ENCODE measurements at places on chromosomes 3 and 15.

- DNase-seq, result no peak
These were observed 236.6 kb downstream of the SATB1 start for GRCh38 chr3:18188491-18188890.

DNA sequence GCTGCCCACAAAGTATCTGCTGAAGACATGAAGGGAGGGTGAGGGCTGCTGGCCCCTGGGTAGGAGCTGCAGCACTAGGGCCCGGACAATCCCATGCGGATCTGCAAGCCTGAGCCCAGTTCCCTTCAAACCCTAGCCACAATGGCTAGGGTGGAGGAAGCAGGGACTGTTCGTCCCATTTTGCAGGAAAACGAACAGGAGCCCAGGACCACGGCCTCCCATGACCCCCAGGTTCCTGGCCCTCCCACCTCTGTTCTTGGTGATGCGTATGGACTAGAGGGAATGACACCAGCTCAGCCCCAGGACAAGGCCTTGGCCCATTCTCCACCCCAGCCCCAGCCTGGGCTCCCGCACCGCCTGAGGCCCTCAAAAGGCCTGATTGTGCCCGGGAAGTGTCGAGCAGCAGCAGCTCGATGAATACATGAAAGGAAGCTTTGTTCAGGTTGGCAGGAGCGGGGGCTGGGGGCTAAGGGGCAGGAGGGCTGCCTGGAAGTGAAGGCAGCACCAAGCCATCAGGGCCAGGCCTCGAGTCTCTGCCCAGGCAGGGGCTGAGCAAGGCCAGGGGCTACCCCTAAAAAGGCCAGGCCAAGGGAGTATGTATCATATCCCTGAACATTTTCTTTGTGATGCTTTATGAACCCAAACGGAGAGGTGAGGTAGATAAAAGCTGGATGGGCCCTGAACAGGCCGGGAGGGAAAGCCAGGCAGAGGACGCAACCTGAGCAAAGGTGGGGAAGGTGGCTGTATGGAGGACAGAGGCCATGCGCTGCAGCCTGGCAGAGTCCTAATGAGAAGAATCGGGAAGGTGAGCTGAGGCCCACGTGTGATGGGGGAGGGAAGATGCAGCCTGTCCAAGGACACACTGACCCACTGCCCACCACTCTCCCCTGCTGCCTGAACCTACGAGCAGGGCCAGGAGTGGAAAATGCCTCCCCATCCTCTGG is 12.2 kb downstream of the SEMA7A start:
- DNase-seq, result no peak

DNA sequence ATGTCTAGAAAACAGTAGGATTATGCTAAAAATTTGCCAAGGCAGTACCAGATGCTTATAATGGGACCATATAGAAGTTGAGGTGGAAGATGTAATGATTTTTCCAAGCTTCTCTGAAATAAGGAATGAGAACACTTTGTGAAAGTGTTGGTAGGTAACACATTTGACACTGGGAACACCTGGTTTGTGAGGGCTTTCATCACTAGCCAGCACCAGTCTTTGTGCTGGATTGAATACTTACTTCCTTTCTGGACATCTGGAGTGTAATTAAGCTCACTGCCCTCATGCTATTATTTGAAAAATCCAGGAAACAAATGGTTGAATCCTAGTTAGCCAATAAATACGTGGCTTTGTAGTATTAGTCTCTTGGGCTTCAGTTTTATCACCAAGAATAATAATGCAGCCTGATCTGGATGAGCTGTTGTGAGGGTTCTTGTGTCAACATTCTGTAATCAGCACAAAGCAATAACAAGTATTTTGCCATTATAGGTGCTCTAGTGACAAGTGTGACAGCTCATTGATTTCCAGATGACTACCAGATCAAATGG is 12.9 kb downstream of the CCDC80 start:
- DNase-seq, result no peak

GRCh38 chr3:177441813-177442646 is 244.7 kb upstream of the TBL1XR1 start:
- no peak for DNase-seq

DNA sequence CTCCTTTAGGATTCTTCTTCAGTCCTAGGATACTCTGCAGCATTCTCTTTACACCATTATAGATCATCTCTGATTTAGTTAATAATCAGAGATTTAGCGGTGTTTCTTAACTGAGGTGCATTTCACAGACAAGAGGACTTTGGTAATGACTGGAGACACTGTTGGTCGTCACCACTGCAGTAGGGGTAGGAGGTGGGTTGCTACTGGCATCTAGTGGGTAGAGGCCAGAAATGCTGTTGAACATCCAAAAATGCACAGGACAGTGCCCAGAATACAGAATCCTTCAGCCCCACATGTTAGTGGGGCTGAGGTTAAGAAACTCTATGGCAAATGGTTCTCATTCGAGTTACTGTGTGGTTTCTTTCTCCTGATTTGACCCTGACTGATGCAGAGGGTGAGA is 80.4 kb upstream of the LMCD1 start:
- DNase-seq, result no peak

DNA sequence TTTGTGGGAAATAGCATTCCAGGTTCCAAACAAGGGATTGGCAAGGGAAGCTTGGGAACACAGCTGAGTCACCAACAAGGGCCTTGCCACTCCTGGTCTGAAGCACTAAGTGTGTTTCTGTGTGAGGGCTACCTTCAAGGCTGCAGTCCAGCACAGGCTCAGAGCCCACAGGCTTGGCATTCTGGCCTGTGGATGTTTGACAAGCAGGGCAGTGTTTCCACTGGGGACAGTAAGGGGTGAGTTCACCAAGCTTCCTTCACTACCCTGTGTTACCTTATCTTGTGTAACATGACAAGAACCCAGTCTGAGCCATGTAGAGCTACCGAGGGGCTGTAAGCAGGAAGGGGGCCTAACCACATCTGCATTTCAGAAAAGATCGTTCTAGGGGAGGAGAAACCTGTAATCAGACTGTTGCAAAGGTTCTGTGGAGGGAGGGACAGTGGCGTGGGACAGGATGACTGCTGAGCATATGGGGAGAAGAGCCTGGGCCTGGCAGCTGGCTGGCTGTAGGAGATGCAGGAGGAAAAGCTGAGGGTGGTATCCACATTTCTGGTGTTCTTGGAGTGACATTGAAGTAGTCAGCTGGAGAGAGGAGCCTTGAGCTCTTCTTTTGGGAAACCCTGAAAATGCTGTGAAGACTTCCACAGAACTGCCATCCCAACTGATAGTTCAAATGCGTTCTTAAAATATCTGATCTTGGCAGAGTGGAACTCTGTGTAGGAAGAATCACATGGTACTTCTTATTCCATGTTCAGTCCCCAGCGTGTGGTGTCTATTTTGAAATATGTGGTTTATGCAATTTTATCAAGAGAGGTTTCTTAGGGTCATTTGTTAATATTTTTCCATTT is 61.3 kb downstream of the CTDSPL start:
- DNase-seq, result no peak

DNA sequence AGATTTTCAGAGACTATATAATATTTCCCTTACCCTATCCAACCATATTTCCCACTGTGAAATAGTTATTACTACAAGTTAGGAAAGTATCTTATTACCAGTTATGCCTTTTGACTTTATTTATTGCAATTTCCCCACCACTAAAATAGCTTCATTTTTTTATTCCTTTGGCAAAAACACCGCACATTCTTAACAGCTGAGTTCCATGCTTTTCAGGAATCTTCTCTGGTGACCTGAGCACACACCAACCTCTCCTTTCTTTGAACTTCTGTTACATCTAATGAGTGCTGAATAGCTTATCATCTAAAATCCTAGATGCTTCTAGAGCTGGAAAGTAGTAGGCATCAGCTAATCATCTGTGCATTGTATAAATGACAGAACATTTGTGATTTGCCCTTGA is 99.1 kb downstream of the UBE2E2 start:
- DNase-seq, result no peak

GRCh38 chr3:159879146-159879545 is 109.5 kb upstream of the IL12A start:
- no peak for DNase-seq

DNA sequence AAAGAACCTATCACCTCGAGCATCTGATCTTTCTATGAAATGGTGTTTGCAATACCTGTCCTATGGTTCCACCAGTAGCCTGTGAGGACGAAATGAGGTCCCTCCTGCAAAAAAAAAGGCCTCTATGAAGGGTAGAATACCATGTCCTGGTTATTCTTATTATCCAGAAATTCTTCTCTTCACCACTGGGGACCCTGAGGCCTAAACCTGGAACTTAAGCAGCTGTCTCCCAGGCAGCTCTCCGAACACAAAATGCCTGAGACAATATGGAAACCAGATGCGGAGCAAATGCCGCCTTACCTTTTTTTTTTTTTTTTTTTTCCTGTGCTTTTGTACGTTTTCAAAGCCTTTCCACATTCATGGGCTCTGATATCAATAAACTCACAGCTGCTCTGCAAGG is 62.1 kb upstream of the WNT5A start:
- no peak for DNase-seq

DNA sequence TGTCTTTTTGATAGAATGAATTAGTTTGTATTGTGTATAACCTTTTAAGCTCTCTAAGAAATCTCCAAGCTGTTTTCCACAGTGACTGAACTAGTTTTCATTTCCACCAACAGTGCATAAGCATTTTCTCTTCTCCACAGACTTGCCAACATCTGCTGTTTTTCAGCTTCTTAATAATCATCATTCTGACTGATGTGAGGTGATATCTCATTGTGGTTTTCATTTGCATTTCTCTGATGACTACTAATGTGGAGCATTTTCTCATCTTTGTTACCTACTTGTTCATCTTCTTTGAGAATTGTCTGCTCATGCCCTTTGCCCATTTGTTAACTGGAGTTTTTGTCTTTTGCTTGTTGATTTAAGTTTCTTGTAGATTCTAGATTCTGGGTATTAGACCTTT is 777.5 kb downstream of the OTOL1 start:
- no peak for DNase-seq

GRCh38 chr3:14438929-14439328 is 36.5 kb downstream of the SLC6A6 start:
- no peak for DNase-seq

- no peak for DNase-seq
These were observed 36.9 kb downstream of the METTL6 start for GRCh38 chr3:15390460-15390859.

GRCh38 chr3:69719587-69720122 is 19.6 kb upstream of the MITF start:
- no peak for DNase-seq

DNA sequence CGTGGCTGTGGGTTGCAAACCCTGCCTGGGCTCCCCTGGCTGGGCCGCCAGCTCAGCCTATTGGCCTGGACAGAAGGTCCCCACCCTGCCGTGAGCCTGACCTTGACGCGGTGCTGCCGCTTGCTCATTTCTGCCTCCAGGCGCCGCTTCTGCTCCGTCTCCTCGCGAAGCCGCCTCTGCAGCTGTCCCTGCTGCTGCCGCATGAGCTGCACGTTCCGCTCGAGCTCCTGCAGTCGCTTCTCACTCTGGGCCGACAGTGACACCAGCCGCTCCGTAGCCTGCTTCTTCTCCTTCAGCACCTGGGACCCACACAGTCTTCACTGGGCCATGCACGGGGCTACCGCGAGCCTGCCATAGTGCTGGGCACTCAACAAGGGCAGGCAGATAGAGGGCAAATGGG is 21.7 kb downstream of the KIF7 start:
- DNase-seq, result no peak
